Midbrain (tissue), 1 donor: ENCODE measurements at places on chromosomes 7 and 10.

DNA sequence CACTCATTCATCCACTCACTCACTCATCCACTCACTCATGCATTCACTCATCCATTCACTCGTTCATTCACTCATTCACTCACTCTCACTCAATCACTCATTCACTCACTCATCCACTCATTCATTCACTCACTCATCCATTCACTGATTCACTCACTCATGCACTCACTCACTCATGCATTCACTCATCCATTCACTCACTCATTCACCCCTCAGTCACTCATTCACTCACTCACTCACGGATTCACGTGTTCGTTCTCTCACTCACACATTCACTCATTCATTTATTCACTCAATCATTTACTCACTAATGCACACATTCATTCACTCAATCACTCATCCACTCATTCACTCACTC lies 73.4 kb downstream of the CARD11 start:
- DNase-seq: no peak

DNA sequence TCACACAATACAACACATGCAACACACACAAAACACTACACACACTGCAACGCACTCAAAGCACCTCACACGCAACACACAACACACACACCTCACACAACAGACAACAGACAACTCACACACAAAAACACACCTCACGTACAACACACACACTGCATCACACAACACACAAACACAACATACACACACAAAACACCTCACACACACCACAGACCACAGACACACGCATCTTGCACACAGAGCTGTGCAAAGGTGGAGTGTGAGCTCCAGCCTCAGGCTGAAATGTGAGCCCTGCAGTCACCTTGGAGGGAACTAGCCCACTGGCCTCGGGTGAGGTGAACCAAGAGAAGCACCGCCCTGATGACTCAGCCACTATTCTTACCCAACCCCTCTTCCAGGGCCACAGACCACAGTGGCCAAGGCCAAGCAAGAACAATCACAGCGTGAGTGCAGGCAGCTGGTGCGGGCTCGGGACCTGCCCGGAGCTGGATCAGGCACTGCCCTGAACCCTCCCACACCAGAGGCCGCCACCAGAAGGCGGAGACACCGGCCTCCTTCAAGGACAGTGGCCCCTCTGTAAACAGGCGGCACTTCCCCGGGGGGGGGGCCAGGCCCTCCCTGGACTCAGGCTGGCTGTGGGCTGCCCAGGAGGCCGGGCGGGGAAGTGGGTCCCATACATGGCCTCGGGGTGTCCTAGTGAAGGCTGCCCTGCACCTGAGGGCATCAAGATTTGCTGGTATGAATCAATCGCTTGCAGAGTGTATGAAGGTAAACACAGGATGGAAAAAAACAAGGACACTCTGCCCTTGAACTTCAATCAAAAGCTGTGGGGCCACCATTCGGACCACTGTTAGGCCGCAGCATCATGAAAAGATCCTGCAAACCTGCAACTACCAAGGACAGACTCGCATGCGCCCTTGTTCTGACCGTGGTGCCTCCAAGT lies 106.7 kb downstream of the TNS3 start:
- DNase-seq: no peak

DNA sequence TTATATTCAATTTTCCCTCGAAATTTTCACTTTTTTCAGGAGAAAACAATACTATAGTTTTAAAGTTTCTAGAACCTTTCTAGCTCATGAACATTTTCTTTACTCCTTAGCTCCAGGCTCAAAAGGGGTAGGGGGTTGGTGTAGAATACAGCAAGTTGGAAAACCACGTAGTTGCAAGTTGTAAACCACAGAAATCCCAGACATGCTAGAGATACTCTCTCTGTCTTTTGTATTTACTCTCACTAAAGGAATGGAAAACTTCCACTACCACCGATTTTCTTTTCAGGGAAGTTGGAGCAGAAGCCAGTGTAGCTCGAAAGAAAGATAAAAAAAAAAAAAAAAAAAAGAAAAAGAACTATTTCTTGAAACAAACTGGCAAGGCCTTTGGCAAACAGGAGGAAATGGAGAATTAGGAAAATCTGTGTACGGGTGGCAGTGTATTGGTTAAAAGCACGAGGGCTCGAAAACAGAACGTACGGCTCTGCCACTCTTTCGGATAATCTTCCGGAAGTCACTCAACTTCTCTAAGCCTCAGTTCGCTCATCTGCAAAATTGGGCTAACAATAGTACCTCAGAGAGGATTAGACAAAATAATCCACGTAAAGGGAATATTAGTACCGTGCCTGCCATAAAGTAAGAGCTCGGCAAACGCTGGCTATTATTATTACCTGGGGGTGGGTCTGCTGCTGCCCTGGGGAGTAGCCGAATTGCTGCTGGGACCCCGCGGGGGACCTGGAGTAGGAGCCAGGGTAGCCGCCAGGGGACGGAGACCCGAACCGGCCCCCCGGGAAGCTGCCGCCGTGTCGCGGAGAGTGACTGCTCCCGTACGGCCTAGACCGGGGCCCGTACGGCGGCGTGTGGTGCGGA lies 628 bp downstream of the MPLKIP start:
- no peak for DNase-seq

- no peak for DNase-seq
Observed at GRCh38 chr7:36605261-36606051, 118.8 kb downstream of the AOAH start.
